Stimulated activated CD4-positive, alpha-beta T cell treated with anti-CD3 and anti-CD28 coated beads, TNF-alpha, amount 100 ng/mL, for 24 hours (primary cell): ENCODE measurements at places on chromosomes 3 and 15.

DNA sequence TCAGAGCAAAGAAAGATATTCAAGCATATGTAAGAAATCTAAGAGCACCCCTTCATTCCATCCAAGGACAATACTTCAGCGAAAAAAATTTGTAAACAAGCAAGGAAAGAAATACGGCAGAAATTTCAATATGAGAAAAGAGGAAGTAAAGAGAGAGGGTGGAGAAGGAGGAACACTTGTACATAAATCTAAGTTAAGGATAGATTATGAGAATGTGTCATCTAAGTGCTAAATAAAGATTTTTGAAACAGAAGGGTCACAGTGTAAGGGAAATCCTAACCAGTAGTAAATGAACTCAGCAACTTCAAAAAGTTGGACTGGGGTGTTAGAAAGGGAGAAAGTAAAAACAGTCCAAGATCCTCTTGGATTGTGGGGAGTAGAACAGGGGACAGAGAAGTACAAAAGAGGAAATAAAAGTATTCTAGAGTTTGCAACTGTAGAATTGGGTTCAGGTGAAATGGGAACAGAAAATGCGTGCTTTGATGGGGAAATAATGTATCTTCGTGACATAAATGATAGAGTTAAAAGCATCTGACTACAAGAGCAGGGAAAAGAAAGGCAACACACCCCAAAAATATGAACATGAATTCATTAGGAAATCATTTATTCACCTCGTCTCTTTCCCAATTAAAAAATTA is 68.5 kb upstream of the ATP13A5 start:
- DNase-seq: no peak

DNA sequence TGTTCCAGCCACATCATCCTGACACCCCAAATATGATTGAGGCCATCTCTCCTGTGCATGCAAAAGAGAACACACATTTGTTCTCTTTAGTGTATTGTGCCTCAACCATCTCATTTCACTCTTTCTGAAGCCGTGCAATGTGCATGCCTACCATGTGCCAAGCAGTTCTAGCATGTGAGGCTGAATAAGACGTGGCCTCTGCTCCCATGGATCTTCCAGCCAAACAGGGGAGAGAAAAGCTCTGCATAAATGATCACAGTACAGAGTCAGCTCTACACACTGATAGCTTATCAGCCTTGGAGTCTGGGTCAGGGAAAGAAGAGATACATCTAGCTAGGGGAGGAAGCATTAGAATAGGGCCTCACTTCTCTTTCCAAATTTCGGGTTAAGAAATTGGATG is 48.2 kb upstream of the ATG7 start:
- DNase-seq: no peak

GRCh38 chr3:45145681-45146614 is at the start of gene CDCP1:
TSS of gene CDCP1 (minus strand) at chr3:45146378. CDS start at chr3:45146287, 91 bp downstream.
- no peak for DNase-seq

DNA sequence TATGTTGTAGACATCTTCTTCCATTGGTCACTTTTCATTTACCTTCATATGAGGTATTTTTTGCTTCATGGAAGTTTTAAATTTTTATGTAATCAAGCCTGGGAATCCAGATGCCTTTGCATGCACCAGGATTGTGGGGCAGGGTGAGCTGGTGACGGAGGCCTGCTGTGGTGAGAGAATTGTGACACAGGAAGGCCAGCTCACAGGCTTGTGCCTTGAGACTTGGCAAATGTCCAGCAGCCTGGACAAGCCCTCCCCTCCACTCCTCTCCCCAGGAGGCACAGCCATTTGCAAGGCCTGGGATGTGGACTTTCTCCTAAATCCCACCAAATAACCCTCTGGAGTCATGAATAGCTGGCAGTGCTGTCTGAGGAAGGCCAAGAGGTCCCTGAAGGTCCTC is 67.4 kb downstream of the RHCG start:
- no peak for DNase-seq

- DNase-seq: no peak
Measured at GRCh38 chr15:99511866-99512661, 53.7 kb upstream of the MEF2A start.

DNA sequence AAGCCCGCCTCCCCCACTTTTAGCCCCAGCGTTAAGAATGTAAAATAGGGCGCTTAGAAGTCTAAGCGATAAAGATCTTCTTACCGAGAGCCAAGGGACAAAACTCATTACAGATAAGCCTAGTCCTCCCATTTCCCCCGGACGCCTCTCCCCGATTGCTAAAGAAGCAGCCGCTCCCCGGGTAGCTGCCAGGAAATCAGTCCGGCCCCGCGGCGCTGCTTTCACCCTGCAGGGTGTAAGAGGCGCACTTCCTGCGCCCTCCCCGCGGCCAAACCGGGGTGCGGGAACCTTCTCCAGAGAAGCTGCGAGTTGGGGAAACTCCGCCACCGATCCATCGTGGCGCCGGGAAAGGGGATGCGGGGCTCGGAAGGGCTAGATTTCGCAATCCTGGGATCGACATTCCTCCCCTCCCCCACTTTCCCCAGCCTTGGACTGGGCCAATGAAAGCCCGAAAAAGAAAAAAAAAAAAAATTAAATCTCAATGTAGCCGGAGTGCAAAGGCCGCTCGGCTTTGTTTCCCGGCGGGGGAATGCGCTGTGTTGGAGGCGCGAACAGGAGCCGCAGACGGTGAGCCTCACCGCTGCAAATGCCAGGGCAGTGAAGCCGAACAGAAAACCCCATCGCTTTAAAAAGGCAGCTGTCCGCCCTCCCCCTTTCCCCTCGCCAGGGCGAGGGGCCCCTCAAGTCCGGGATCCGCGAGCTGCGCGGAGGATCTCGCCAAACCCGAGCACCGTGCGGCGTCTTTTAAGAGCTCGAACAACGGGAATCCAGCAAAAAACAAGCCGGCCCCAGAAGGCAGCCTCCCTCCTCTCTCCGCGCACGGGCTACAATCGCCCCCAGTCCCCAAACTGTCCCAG is 626 bp upstream of the PTPRG start:
- DNase-seq: peak; percentile 30

DNA sequence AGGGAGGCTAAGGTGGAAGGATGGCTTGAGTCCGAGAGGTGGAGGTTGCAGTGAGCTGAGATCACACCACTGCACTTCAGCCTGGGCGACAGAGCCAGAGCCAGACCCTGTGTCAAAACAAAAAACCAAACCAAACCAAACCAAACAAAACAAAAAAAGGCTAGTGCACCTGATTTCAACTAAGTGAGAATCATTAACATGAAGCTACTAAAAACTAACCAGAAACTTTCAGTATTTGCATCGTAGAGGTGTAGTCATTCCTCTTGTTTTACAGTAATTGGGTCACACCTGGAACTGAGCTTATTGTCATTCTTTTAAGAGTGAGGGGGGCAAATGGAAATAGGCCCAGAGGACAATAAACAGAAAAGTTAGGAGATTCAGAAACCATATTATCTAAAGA is 58.5 kb downstream of the ST6GAL1 start:
- DNase-seq: no peak

- DNase-seq: no peak
Measured at GRCh38 chr15:75114796-75115195, 86.9 kb upstream of the C15orf39 start.

DNA sequence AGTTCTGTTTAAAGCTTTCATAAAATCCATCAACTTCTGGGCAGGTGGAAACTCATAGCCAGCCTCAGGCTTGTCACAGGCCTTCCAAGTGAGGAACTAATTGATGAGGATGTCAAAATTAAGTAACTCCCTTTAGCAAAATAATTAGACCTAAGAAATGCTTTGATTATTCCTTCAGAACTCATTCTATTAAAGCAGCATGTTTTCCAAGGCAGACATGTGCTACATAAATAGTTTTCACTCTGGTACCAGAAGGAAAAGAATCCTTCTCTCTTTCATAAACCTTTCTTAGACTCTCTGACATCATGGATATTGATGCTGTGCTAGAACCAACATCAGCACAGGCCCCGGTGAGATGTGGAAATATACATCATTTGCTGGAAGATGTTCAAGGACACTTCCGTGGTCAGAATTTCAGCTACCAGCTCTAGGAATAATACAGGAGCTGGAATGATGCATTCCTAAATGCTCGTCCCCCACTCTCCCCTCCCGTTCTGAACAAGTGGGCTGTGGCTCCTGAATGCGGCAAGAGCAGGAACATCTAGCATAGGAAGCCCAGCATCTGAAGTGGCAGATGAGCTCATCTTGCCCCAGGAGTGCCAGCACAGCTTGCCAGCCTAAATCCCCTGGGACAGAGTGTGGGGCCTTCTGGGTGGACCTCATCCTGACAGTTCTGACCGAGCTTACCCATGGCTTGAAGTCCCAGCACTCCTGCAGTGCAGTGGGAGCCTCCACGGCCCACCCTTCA is 82.4 kb downstream of the WWTR1 start:
- DNase-seq: no peak

- DNase-seq: no peak
Measured at GRCh38 chr3:158864492-158864891, 62.6 kb downstream of the MFSD1 start.

GRCh38 chr3:170632780-170633179 is 46.9 kb upstream of the SLC7A14 start:
- no peak for DNase-seq

- DNase-seq: no peak
Measured at GRCh38 chr15:24919446-24919845, 35.3 kb upstream of the SNRPN start.

GRCh38 chr3:153547970-153548369 is 385.9 kb downstream of the RAP2B start:
- DNase-seq: no peak

DNA sequence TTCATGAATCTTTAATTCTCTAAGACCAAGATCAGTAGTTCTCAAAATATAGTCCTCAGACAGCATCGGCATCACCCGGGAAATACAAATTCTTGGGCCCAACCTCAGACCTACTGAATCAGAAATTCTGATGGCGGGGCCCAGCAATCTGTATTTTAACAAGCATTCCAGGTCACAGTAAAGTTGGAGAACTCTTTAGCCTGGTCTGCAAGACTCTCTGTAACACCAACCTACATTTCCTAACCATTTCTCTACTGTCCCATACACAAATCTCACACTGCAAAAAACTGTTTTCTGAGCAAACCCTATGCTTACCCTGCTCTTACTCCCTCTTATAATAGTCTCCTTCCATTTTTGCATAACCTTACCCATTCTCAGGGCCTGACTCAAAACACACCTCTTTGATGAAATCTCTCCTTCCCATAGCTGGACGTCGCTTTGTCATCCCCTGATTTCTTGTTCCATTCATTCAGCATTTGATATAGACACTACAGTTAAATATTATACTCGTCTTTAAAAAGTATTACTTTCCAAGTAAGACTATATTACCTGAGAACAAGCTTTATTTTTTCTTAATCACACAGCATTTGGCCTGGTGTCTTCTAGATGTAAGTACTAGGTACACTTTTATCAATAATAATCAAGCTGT is 83.3 kb upstream of the MYO5C start:
- DNase-seq: no peak

- no peak for DNase-seq
Measured at GRCh38 chr15:96070636-96071035, 259.9 kb upstream of the NR2F2 start.

DNA sequence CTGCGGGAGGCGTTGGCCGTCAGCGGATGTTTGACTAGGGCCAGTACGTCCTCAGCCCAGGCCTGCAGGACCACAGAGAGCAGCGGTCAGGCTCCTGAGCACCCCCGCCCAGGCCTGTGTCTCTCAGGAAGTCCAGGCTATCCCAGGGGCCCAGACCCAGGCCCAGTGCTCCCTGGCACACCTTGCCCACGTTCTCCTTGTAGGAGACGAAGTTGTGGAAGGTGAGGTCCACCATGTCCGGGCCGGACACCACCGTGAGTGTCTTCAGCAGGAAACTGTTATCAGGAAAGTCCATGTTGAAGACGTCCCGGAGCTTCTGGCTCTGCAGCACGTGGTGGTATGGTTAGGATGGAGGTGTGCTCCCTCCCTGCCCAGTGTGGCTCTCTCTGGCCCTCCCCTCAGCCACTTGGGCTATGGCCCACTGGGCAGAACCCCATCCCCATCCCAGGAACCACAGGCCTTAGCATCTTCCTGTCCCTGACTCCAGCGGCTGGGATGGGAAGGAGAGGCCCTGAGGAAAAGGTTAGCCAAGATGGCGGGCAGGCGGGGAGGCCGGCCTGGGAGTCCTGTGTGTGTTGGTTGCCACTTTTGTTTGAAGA is 5.3 kb downstream of the PLCB2 start:
- no peak for DNase-seq

- DNase-seq: no peak
Measured at GRCh38 chr3:151709847-151710246, 23.9 kb upstream of the AADACL2 start.

DNA sequence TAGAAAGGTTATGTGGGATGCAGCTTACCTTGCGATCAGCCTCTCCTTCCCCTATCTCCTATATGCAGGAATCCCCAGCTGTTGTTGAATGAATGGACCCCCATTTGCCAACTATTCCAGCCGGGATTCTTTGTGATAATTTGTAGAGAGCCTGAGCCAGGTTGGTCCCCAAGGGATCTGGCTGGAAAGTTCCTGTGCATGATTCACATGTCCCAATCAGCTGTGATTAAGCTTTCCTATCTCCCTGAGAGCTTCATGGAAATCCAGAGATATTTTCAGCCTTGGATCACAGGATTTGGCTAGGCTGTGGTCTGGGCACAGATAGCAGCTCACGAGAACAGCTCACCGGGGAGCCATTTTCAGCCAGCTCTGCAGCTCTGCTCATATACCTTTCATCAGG is 76.7 kb downstream of the ARNT2 start:
- no peak for DNase-seq

- no peak for DNase-seq
Measured at GRCh38 chr3:63992516-63993209, 30.6 kb downstream of the PSMD6 start.

- DNase-seq: no peak
Measured at GRCh38 chr3:174204765-174205164, 654.4 kb upstream of the NAALADL2 start.

- no peak for DNase-seq
Measured at GRCh38 chr3:11304175-11304574, 32.0 kb downstream of the ATG7 start.

GRCh38 chr15:81728726-81729125 is 317.1 kb downstream of the MEX3B start:
- no peak for DNase-seq

DNA sequence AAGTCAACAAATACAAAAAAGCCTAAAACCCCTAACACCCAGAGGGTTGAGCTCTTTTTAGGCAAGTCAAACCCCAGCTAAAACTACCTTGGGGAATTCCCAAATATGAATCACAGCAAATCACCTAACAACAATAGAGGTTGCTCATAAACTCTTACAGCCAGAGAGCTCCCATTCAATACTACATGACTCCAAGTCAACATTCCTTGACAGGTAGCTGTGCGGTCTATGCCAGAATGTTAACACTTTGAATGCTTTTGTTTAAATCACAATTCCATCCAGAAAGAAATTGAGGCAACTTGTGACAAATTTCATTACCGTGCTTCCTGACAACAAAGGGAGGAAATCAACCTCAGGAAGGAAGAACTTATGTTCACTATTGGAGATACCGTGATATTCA is 7.5 kb upstream of the UACA start:
- DNase-seq: no peak

- DNase-seq: no peak
Measured at GRCh38 chr3:71228156-71228866, 355.2 kb downstream of the FOXP1 start.
